ENCODE measurements at places on chromosomes 4 and X.

GRCh38 chr4:89765966-89766365 is 71.0 kb downstream of the SNCA start:
- no peak overlapping the region for H3K4me3 ChIP-seq
- no peaks in the 10 kb centered on the region for H3K27me3 ChIP-seq
- DNase-seq: no peak

DNA sequence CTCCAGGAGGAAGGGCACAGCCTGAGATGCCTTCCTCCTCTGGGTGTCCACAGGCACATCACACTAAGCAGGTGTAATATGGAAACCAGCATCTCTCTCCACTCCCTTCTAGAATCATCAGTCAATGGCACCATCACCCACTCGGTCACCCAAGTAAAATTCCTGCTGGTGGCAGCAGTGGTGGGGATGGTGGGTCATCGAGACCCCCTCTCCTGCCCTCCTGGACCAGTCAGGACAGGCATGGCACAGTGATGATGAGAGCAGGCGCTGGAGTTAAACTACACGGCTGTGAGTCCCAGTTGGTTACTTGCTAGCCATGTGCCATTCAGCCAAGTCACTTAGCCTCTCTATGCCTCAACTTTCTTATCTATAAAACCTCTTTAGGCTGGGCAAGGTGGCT is 42.5 kb downstream of the SCD5 start:
- peaks cover 5% of the 10 kb centered on the region for H3K4me1 ChIP-seq
- no peak overlapping the region for H3K27ac ChIP-seq
- no peak overlapping the region for H3K4me3 ChIP-seq

DNA sequence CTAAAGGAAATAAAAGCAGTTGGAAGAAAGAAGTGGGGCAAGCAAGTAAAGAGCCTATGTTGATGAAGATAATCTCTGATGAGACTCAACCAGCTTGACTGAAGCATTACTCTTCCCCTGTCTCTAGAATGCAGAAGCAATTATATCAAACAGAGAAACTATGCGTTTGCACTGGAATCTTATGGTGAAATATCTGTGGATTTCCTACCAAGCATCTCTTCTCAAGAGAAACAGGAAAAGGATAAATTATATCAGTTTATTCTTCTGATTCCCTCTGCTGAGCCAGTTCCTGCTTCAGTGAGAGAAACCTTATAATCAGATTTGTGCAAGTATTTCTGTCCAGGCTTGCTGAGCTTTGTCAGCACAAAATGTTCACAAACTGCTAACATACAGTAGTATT is 316.7 kb upstream of the SLC7A11 start:
- H3K4me3 ChIP-seq: no peak overlapping the region
- H3K36me3 ChIP-seq: no peaks in the 10 kb centered on the region
- no peak overlapping the region for H3K27ac ChIP-seq
- DNase-seq: no peak

DNA sequence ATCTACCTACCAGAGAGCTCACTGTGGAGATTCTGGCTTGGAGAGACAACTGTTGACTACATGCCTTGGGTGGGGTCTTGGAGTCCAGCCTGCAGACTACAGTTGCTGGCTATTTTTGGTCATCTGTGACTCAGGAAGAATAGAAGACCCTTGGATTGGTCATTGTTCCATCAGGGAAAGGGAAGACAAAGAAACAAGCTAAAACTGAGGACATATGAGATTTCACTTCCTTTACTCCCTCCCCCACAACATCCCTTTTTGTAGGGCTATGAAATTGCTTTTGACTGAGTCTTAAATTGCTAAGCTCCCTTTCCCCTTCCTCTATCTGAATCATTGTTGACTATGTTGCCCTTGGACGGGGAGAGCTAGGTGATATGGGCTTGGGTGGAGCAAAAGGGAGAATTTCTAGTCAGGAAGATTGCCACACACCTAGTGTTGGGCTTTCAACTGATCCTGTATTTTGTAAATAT is 11.7 kb downstream of the MSN start:
- no peak for DNase-seq
- no peaks in the 10 kb centered on the region for H3K4me1 ChIP-seq
- H3K27ac ChIP-seq: no peak overlapping the region
- H3K36me3 ChIP-seq: no peaks in the 10 kb centered on the region
- no peaks in the 10 kb centered on the region for H3K27me3 ChIP-seq
- H3K4me3 ChIP-seq: no peak overlapping the region

DNA sequence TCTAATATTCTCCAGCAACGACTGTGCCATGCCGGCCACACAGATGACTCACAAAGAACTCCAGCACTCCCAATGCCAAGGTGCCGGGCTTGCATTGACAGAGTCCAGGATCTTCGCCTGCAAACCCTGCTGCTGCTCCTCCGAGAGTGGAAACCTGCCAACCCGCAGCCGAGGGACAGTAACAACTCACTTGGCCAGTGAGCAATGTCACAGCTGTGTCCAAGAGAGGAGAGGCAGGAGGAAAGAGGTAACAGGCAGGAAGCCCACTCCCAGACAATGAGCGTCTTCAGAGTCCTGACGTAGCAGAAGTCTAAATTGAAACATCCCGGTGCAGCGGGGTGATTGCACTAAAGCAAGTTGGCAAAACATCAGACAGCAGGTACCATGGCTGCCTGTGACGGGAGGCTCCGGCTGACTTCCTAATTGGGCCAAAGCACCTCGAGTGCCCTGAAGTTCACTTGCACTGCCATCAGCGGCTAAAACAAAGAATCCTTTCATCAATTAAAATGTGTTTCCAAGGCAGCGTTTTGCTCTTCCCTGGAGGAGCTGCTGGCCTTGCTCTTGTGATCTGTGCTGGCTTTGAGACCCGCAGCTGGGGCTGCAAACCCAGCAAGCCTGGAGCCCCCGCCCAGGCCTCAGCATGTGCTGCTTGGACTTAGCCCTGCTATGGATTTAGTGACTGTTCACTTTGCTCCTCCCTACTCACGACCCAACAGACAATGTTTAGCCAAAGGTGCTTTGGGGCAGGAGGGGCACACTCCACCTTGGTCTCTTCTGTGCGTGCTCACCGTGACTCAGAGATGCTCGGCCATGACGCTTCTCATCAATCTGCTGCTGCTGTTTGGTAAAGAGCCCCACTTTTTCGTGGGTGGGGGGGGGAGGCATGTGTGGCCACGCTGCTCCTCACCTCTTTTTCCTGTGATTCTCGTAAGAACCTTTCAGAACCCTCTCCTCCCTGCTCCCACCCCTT is 36.5 kb downstream of the DCTD start:
- peaks cover 42% of the 10 kb centered on the region for H3K36me3 ChIP-seq
- peaks cover 11% of the 10 kb centered on the region for H3K4me1 ChIP-seq
- no peak for DNase-seq
- no peak overlapping the region for H3K4me3 ChIP-seq
- peaks cover 7% of the 10 kb centered on the region for H3K27me3 ChIP-seq

GRCh38 chr4:147528054-147528453 is 47.2 kb downstream of the EDNRA start:
- H3K4me1 ChIP-seq: peaks cover 3% of the 10 kb centered on the region
- no peak for DNase-seq
- peaks cover 9% of the 10 kb centered on the region for H3K36me3 ChIP-seq

- H3K4me3 ChIP-seq: no peak overlapping the region
- H3K36me3 ChIP-seq: peaks cover 1% of the 10 kb centered on the region
- H3K4me1 ChIP-seq: no peaks in the 10 kb centered on the region
- no peaks in the 10 kb centered on the region for H3K27me3 ChIP-seq
Observed at GRCh38 chr4:47442980-47443379, 20.5 kb downstream of the COMMD8 start.

DNA sequence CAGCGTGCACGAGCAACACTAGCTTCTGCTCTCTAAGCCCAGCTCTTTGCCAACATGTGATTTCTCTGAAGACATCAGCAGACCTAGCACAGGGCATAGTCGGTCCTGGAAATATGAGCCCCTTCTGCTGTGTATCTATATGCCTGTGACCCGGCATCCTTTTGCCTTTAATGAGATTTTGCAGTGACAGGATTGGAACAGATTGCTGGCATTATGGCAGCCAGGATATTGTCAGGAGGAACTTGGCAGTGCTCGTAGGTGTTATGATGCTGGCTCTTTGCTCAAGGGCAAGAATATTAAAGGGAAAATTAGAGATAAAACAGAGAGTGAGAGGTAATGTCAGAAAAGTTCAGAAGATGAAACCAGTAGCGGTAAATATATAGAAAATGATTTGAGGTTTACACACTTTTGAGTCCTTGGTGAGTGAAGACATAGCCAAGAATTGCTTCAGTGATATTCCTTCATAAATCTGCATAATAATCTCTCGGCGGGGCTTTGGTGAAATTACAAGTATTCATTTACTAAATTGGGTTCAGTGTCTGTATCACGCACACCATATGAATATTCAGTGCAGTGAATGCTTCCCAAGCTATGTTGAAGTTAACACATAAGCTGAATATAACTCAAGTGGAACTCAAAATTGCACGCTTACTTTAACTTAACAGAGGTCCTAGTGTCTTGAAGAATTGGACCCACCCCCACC is 502.1 kb upstream of the NR3C2 start:
- H3K4me1 ChIP-seq: peaks cover 2% of the 10 kb centered on the region
- no peaks in the 10 kb centered on the region for H3K36me3 ChIP-seq
- peaks cover 17% of the 10 kb centered on the region for H3K27me3 ChIP-seq
- no peak overlapping the region for H3K4me3 ChIP-seq
- no peak for DNase-seq

GRCh38 chr4:101699441-101700124 is 90.9 kb upstream of the BANK1 start:
- H3K36me3 ChIP-seq: no peaks in the 10 kb centered on the region
- no peak overlapping the region for H3K4me3 ChIP-seq
- peak overlapping the region; percentile 6 for H3K27ac ChIP-seq
- peaks cover 15% of the 10 kb centered on the region for H3K4me1 ChIP-seq

DNA sequence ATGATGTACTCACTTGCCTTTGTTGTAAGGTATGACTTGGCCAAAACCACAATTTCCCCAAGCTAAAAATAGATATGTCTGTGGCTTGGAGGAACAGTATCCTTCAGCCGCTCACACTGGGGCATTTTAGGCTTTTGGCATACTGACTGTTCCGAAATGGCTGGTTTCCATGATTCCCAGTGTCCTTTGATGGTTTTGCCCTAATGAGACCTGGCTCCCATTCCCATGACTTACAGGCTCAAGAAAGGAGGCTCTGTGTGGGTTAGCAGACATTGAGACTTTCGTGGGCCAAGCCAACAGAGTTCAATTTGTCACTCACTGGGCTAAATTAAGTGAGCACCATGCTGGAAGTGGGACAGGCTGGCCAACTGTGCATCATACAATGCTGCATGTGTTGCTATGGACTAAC is 150.6 kb downstream of the CEP135 start:
- DNase-seq: no peak
- no peaks in the 10 kb centered on the region for H3K27me3 ChIP-seq
- H3K4me3 ChIP-seq: no peak overlapping the region
- peaks cover 10% of the 10 kb centered on the region for H3K4me1 ChIP-seq
- H3K27ac ChIP-seq: no peak overlapping the region

- H3K36me3 ChIP-seq: peaks cover 4% of the 10 kb centered on the region
- H3K27me3 ChIP-seq: no peaks in the 10 kb centered on the region
- H3K27ac ChIP-seq: no peak overlapping the region
- H3K4me3 ChIP-seq: no peak overlapping the region
Observed at GRCh38 chr4:26380740-26381139, 59.9 kb downstream of the RBPJ start.

DNA sequence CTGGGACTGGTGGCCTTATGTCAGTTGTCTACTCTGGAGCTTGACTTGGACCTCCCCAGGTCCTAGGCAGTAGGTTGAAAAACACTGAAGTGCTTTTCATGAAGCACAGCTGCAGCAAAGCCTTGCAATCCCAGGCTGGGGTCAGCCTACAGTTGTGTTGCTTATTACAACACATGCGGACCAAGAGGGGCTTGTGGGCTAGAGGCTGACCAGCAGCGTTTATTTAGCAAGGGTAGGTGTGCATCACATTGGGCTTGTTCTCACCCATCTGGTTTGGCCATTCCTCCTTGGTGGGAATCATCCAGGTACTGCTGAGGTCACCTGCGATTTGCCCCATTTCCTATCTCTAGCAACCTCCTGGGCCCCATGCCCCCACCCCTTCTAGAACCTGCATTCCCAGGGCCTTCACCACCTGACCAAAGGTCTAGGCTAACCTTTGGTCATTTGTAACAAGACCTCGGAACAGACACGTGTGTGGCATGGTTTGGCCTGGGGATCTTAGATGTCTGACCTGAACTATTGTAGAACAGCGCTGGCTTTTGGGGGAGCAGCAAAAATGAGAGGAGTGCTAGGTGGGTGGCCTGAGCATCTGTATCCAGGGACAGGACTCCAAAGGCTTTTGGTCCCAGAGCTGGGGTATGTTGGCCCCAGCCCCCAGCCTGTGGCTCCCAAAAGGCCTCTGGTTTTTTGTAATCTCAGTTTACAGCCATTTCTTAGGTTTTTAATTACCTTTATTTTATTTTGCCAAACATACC is 3.0 kb downstream of the RPL10 start:
- DNase-seq: no peak
- peak overlapping the region; percentile 97 for H3K4me3 ChIP-seq
- no peaks in the 10 kb centered on the region for H3K27me3 ChIP-seq

- no peak overlapping the region for H3K4me3 ChIP-seq
Observed at GRCh38 chrX:132967049-132967448, 8.6 kb upstream of the HS6ST2 start.

GRCh38 chr4:134905061-134905460 is 703.5 kb upstream of the PABPC4L start:
- DNase-seq: no peak
- H3K4me1 ChIP-seq: peaks cover 6% of the 10 kb centered on the region
- no peaks in the 10 kb centered on the region for H3K36me3 ChIP-seq
- H3K4me3 ChIP-seq: no peak overlapping the region

DNA sequence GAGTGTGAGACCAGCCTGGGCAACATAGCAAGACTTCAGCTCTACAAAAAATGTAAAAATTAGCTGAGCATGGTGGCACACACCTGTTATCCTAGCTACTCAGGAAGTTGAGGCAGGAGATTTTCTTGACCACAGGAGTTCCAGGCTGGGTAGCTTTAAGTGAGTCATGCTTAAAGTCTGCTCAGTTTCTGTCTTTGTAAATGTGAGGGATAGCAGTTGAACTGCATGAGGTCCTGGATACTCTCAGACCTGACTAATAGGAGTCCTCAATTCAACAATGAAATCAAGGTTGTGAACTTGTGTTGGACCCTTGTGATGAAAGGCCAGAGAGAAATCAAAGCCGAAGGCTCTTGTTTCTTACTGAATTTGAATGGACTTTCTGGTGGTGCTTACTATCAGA is 45.2 kb downstream of the STARD8 start:
- no peak overlapping the region for H3K4me3 ChIP-seq
- H3K27ac ChIP-seq: no peak overlapping the region
- no peaks in the 10 kb centered on the region for H3K36me3 ChIP-seq
- peaks cover 23% of the 10 kb centered on the region for H3K27me3 ChIP-seq
- DNase-seq: no peak
- H3K4me1 ChIP-seq: peaks cover 13% of the 10 kb centered on the region

GRCh38 chr4:83725336-83726085 is 189.6 kb downstream of the GPAT3 start:
- DNase-seq: no peak
- H3K4me3 ChIP-seq: no peak overlapping the region
- H3K4me1 ChIP-seq: no peaks in the 10 kb centered on the region
- H3K27me3 ChIP-seq: no peaks in the 10 kb centered on the region
